ENCODE measurements at places on chromosomes 5 and 9.

GRCh38 chr9:68947842-68948569 lies 65.9 kb downstream of the PRKACG start:
- no peak for DNase-seq

DNA sequence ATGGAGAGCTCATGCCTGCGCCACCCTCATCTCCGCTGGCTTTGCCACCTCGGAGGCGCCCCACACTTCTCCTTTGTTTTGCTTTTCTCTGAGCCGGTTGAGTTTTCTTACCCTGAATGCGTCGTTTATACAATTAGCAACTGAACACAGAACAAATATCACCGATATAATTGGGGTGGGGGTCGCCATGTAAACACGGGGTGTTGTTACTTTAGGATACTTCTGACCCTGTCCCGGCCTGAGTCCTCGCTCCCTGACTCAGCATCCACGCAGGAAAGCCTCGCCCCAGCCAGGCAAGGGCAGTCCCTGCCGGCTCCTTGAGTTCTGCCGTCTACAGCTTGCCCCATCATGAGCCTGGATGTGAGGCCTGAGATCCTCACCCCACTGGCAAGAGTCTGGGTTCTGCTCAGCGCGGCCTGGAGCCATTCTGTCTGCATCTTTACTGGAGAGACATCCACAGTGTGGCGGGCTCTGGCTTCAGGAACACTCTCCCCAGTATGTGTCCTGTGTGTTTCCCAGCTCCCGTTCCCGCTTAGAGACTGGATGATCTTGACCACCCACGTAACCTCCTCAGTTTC lies 5.5 kb downstream of the NKX2-5 start:
- DNase-seq: no peak

- peak; percentile 88 for DNase-seq
Observed at GRCh38 chr9:71769175-71770161, 1.2 kb upstream of the CEMIP2 start.

DNA sequence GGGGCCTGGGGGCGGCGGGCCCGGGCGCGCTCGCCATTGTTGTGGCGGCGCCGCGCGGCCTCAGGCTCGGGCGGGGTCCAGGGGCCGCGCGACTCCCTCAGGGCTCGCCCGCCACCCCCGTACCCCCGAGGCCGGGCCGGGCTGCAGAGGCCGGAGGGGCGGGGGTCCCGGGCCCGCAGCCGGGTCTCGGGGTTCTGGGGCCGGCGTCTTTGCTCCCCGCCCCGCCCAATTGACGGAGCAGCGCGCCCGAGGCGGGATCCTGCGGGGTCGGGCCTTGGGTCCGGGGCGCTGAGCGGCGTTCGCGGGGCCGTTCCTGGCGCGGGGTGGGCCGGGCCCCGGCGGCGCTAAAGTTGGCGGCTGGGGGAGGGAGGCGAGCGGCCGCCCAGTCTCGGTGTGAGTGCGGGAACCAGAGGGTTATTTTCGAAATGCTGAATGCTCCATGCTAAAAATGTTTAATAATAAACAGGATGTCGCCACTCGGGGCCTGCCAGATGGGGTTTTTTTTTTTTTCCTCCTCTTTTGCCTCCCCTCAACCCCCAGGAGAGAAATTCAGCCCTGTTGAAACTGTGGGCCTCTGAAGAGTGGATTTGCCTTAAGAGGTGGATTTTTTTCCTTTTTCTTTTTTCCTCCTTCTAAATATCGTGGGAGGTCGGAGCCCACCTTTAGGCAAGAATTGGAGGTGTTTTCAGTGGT lies 724 bp downstream of the PRRC2B start:
- no peak for DNase-seq

DNA sequence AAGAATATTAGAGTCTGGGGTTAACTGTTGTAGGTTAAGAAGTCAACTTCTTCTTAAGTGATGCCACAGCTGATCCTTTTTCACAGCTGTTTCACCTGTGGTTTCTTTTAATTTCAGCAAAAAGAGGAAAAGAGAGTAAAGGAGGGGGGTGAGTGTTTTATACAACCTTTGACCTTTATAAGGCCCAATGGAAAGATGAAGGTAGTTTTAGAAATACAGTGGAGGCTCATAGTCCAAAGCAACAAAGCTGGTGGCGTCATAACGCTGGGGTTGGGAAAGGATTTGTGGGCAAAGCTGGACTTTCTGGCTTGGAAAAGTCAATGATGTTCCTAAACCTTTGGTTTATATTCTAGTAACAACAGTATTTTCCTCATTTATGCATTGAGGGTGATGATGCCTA lies 49.5 kb downstream of the RCL1 start:
- no peak for DNase-seq

GRCh38 chr5:175788155-175788787 lies 83.1 kb upstream of the CPLX2 start:
- no peak for DNase-seq

DNA sequence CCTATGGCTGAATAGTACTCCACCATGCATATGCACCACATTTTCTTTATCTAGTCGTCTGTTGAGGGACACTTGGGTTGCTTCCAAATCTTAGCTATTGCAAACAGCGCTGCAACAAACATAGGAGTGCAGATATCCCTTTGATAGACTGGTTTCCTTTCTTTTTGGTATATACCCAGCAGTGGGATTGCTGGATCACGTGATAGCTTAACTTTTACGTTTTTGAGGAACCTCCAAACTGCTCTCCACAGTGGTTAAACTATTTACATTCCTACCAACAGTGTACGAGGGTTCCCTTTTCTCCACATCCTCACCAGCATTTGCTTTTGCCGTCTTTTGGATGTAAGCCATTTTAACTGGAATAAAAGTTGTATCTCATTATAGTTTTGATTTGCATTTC lies 142.6 kb downstream of the TARS1 start:
- no peak for DNase-seq

- DNase-seq: no peak
Observed at GRCh38 chr5:78060421-78060820, 234.1 kb downstream of the AP3B1 start.

DNA sequence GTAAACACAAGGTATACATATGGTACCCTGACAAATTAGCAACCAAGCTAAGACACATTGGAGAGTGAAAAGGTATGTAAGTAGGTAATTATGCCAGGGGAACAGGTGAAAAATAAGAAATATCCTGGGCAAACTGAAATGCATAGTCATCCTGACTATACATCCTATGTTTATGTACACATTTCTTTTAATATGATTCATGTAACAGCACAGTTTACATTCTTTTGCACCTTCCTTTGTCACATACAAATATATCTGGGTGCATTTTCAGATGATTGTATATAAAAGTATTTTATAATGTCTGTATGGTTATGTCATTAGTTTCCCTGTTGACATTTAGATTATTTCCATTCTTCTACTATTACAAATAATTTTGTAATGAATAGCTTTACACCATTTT lies 1146.9 kb downstream of the EFNA5 start:
- DNase-seq: peak; percentile 24
